Ascending aorta (tissue), 2 donors: ENCODE measurements at places on chromosomes 11 and 22. TPM values are rescaled to one million over a fixed set of nuclear protein-coding genes. Genes with fewer than 3 reads are reported as not detected.

The KRTAP5-8 gene
- not detected for total RNA-seq

- no peaks in the 10 kb centered on the region for H3K27me3 ChIP-seq
- H3K36me3 ChIP-seq = no peaks in the 10 kb centered on the region
- DNase-seq = no peak
- H3K4me1 ChIP-seq = no peaks in the 10 kb centered on the region
- no peak overlapping the region for H3K4me3 ChIP-seq
- no peak overlapping the region for H3K27ac ChIP-seq
Measured at GRCh38 chr11:80371931-80372330, 931.1 kb upstream of the TENM4 start.

The SCARF2 gene
- 133 TPM for total RNA-seq

The HPX gene
- total RNA-seq = 16.8 TPM

The APOBEC3H gene
- not detected for total RNA-seq

- DNase-seq = no peak
- no peak overlapping the region for H3K4me3 ChIP-seq
- no peaks in the 10 kb centered on the region for H3K36me3 ChIP-seq
- no peaks in the 10 kb centered on the region for H3K4me1 ChIP-seq
Measured at GRCh38 chr22:34917239-34917638, 148.7 kb upstream of the ISX start.

The PYGM gene
- total RNA-seq = 13.9 TPM

GRCh38 chr11:46669711-46670139 is 30.7 kb downstream of the ARHGAP1 start:
- H3K27ac ChIP-seq = no peak overlapping the region
- H3K4me1 ChIP-seq = peaks cover 6% of the 10 kb centered on the region
- no peak for DNase-seq
- peaks cover 84% of the 10 kb centered on the region for H3K36me3 ChIP-seq
- H3K4me3 ChIP-seq = no peak overlapping the region

DNA sequence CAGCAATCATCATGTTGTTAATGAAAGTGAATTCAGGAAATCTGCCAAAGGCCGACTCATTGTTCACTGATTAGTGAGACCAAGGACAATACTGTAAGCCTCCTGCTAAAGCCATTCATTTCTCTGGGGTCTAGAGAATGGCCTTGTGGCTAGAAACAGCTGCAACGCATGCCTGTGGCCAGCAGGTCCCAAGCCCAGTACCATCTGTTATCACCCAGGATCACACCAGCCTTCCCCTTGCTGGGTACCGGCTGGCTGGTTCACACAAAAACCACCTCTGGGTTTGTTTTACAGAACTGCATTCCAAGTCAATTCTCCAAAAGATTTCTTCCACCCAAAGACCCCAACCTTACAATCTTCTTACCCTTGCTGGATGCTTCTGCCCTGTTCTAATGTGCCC is 1.1 kb downstream of the PLAAT5 start:
- peaks cover 10% of the 10 kb centered on the region for H3K4me1 ChIP-seq
- no peaks in the 10 kb centered on the region for H3K27me3 ChIP-seq
- no peak overlapping the region for H3K27ac ChIP-seq
- DNase-seq = no peak
- no peak overlapping the region for H3K4me3 ChIP-seq

GRCh38 chr11:73137262-73137943 is 4.7 kb downstream of the FCHSD2 start:
- no peak overlapping the region for H3K27ac ChIP-seq
- H3K4me3 ChIP-seq = no peak overlapping the region
- H3K27me3 ChIP-seq = no peaks in the 10 kb centered on the region
- peaks cover 27% of the 10 kb centered on the region for H3K4me1 ChIP-seq
- no peaks in the 10 kb centered on the region for H3K36me3 ChIP-seq

DNA sequence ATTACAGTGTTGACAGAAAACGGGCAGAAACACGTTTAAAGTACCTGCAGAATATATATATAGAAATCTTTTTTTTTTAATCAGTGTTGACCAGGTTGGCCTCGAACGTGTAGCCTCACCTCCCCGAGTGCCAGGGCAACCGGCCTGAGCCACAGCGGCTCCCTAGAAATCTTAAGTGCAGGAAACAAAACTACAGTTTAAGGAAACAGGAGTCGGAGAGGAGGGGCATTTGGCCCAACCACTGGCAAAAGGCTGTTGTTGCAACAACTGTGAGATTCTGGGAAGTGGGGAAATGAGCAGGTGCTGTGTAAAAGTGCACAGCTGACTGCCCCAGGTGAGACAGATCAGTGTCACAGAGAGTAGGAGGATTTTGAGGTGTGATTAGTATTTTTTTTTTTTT is 3.7 kb downstream of the YWHAH start:
- peaks cover 31% of the 10 kb centered on the region for H3K4me1 ChIP-seq
- H3K4me3 ChIP-seq = no peak overlapping the region
- no peak for DNase-seq
- peaks cover 4% of the 10 kb centered on the region for H3K36me3 ChIP-seq
- H3K27me3 ChIP-seq = no peaks in the 10 kb centered on the region
- peak overlapping the region; percentile 99 for H3K27ac ChIP-seq

DNA sequence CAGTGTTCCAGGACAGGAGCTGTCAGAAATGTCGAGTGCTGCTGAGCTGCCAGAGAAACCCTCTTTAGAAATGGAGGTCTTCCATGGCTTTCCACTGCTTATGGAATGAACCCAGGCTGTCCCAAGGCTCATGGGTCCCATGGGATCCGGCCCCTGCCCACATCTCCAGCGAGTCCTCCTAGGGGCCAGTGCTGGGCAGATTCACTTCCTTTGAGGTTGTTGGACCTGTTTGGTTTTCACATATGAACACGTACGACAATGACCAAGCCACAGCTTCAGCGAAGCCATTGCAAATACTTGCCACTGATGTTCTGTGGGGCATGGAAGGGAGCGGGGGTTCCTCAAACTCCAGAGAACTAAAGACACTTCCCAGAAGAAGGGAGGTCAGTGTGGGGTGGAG is 483.3 kb downstream of the TBC1D22A start:
- DNase-seq = no peak
- no peaks in the 10 kb centered on the region for H3K4me1 ChIP-seq
- no peaks in the 10 kb centered on the region for H3K36me3 ChIP-seq
- no peak overlapping the region for H3K27ac ChIP-seq
- H3K4me3 ChIP-seq = no peak overlapping the region

DNA sequence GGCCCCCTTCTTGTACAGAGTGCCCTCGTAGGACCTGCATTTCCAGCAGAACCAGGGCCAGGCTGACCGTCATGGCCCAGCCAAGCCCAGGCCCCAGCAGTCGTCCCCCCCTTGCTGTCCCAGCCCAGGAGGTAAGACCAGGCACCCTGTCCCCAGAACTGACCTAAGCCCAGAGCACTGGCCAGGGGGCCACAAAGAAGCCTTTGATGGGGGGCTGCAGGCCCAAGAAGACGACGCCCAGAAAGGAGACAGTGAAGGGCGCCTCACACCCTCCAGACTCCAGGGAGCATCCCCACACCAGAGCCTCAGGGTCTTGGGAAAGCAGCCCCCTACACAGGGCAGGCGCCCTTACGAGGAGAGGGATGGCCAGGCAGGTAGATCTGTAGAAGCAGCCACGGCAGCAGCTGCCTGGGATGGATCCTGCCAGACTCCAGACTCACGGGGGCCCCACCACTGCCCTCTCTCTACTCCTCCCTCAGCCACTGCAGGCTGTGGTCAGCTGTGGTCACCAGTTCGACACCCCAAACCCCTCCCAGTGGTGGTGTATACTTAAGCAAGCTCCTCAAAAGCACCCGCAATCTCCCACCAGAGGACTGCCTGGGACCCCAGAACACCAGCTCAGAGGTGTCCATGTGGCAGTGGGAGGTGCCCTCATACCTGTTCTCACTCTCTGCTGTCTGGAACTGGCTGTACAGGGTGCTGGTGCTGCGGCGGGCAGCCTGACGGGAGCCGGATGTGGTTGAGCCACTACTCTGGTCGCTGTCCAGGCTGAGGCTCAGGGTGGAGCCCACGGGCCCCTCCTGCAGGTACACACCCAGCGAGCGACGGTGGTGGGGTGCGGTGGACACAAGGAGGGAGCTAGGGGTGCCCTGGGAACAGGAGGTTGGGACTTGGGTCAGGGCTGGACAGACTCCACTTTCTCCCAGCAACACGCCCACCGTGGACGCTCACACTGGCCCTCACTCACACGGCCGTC is 27.0 kb downstream of the SBF1 start:
- no peaks in the 10 kb centered on the region for H3K27me3 ChIP-seq
- H3K27ac ChIP-seq = no peak overlapping the region
- H3K36me3 ChIP-seq = peaks cover 43% of the 10 kb centered on the region
- no peak for DNase-seq

The OR4D5 gene
- total RNA-seq = not detected

GRCh38 chr11:86152006-86152862 is 83.3 kb upstream of the PICALM start:
- H3K36me3 ChIP-seq = no peaks in the 10 kb centered on the region
- H3K4me1 ChIP-seq = peaks cover 7% of the 10 kb centered on the region
- no peak for DNase-seq
- H3K27ac ChIP-seq = peak overlapping the region; percentile 82
- H3K27me3 ChIP-seq = no peaks in the 10 kb centered on the region

The OR8A1 gene
- not detected for total RNA-seq

DNA sequence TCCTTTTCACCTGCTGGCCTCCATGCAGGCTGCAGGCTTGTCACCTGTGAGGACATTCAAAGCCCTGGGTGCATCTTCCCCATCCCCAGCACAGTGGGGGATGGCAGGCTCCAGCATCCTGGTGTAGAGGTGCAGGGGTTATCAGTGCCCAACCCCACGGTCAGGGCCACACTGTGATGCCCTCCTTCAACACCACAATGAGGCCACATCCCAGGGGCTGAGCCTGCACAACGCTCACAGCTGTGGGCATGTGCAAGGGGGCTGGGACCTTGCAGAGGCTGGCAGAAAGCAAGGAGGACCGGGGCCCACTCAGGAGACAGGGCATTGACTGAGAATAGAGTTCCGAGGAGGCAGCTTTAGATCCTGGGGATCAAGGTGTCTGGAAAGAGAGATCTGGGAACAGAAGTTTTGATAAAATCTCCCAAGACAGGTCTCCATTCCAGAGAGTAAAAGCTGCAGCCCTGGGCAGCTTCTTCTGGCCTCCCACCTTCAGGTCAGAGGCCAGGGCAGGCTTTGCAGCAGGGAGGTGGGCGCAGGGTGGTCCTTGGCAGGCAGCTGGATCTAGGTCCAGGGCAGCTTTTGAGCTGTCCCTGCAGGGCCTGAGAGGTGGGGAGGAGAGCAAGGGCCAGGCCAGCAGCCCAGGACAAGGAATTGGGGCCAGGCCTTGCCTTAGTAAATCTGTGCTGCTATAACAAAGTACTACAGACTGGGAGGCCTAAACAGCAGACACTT is 250.8 kb upstream of the B3GAT1 start:
- no peaks in the 10 kb centered on the region for H3K36me3 ChIP-seq
- no peak overlapping the region for H3K4me3 ChIP-seq
- no peak for DNase-seq

- no peaks in the 10 kb centered on the region for H3K27me3 ChIP-seq
- peaks cover 4% of the 10 kb centered on the region for H3K4me1 ChIP-seq
- H3K4me3 ChIP-seq = no peak overlapping the region
- no peak for DNase-seq
- H3K27ac ChIP-seq = no peak overlapping the region
Measured at GRCh38 chr11:73402834-73403185, 26.6 kb downstream of the RELT start.

DNA sequence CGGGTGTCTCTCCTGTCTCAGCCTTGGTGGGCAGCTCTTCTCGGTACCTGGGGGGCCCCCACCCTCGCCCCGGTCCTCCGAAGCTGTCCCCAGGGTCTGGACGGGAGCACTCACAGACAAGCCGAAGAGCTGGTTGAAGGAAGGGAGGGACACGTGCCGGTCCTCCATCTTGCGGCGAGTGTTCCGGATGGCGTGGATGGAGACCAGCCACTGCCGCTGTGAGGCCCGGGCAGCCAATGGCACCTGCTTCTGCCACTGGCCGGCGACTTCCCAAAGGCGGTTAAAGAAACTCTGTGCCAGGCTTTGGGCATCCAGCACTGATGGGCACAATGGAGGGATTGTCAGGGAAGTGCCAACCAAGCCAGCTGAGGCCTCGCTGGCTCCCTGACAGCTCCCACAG is 18.7 kb downstream of the PPM1F start:
- H3K36me3 ChIP-seq = peaks cover 47% of the 10 kb centered on the region
- no peaks in the 10 kb centered on the region for H3K27me3 ChIP-seq
- peak overlapping the region; percentile 7 for H3K27ac ChIP-seq

DNA sequence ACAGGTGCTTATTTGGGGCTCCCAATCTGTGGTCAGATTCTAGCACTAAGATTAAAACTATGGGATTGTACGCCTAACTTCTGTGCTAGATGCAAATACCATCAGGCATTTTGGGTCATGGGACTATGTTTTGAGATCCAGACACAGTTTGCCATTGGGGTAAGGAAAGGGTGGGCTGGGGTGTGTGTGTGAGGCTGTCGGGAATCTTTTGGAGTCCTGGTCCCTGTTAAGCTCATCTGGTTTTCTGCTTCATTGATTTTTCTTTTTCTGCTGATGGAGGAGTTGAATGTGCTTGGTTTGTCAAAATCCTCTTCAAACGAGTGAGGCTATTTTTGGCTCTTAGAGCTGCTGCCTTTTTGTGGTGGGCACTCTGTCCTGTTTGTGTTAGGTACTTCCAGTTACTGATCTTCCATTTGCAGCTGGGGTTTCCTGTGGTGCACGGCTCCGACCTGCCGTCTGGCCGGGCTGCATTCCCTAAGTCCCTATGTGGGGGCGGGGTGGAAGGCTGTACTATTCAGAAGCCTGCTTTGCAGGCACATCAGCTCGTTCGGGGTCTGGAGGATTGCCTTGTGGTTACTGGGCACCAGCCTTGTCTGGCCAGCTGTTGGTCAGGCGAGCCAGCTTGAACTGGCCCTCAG is 2.9 kb downstream of the BCR start:
- no peaks in the 10 kb centered on the region for H3K27me3 ChIP-seq
- H3K36me3 ChIP-seq = no peaks in the 10 kb centered on the region
- peak overlapping the region; percentile 61 for H3K4me3 ChIP-seq
- peak overlapping the region; percentile 80 for H3K27ac ChIP-seq
- peaks cover 14% of the 10 kb centered on the region for H3K4me1 ChIP-seq
- DNase-seq = no peak

DNA sequence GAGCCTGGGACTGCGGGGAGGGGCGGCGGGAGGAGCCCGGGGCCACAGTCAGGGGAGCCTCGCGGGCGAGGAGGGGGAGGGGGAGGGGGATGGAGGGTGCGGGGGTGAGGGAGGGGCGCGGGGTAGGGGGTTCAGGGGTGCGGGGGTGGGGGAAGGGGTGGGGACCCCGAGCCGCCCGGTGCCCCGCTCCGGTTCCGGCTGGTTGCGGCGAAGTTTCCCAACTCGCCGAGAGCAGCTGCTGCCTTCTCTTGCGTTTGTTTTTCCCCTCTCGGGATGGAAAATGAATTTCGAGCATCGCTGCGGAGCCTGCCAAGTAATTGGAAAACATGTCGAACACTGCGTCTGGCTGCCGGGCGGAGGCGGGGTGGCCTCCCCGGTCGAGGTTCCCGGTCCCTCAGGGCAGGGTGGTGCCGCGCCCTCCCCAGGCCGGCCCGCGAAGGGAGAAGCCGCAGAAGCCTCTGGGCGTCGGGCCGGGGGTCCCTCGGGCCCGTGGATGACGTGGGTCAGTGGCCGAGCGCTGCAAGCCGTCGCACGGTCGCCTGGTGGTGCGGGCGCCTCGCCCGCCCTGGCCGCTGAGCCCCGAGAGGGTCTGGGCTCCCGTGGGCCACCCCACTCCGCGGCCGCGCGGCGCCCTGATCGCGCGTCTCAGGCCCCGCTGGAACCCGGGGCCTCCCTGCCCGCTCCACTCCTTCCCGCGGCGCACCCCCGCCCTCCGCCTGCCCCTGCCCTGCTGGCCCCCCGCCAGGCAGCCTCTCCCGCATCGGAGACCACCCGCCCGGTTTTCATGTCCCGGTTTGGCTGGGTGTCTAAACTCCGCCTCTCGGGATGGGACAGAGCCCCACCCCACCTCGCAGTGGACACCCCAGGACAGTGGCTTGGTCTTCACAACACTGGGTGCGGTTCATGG is 12.1 kb downstream of the SPATA19 start:
- DNase-seq = no peak
- H3K36me3 ChIP-seq = no peaks in the 10 kb centered on the region
- no peaks in the 10 kb centered on the region for H3K4me1 ChIP-seq
- H3K4me3 ChIP-seq = peak overlapping the region; percentile 35
- H3K27ac ChIP-seq = no peak overlapping the region
- no peaks in the 10 kb centered on the region for H3K27me3 ChIP-seq

The SLC1A2 gene
- 0.32 TPM for total RNA-seq

The MOV10L1 gene
- total RNA-seq = not detected
